ENCODE measurements at places on chromosomes 6 and 20.

GRCh38 chr6:5961836-5962235 lies 44.9 kb downstream of the NRN1 start:
- DNase-seq, result no peak

GRCh38 chr20:3222635-3223600 lies 13.6 kb downstream of the ITPA start:
- no peak for DNase-seq

DNA sequence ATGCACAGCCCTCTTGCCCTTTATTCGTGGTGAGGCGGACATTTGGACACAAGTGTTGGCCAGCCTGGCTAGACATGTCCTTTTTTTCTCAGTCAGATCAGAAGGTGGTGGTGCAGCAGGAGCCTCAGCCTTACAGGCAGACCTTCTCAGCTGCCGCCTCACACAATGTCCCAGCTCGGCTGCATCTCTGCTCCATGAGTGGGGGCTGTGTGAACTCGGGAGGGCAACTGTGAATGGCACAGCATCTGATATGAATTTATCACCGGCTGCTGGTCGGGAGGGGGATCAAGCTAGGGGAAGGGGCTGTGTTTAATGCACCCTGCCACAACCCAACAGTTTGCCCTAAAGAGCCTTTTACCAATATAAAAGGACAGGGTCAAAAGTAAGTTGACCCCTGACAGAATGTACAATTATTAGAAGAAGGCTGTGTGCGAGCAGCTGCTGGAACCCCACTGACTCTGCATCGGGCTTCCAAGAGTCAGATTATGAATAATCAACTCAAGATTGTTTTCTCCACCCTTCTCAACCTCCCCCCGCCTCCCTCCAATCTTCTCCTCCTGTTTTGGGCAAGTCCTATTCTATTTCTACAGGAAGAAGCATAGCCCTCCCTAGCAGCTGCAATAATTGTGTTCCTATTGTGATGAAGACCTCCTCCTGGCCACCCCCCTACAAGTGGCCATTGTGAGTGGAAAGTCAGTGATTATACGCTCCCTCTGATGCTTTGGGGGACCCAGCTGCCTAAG lies 245.2 kb downstream of the PKHD1 start:
- DNase-seq, result no peak

DNA sequence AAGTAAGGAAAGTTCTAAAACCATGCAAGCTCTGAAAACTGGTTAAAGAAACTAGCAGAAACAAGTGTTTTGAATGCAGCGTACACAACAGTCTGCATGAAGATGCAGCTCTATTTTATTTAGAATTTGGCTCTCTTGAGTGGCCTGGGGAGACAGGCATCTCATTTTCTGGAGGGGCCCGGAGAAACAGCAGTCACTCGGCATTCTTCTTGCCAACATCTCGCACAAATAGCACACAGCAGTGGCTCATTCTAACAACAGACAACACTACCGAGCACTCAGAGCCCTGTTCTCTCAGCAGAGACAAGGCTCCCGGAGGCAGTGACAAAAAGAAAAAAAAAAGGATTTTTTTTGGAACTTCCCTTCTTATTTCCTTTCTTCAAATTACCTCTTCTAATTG lies 108.5 kb upstream of the STMND1 start:
- DNase-seq, result no peak

Data from stimulated activated CD8-positive, alpha-beta memory T cell treated with anti-CD3 and anti-CD28 coated beads, Interleukin-15, amount 100 ng/mL, for 4 hours (primary cell).